K562 (cell line): ENCODE measurements at places on chromosomes 2 and 18.

- DNase-seq, result no peak
Measured at GRCh38 chr2:135162377-135162776, 110.3 kb downstream of the RAB3GAP1 start.

- no peak for DNase-seq
Measured at GRCh38 chr2:52976143-52976949, 791.3 kb upstream of the CHAC2 start.

- no peak for DNase-seq
Measured at GRCh38 chr2:136377423-136378382, 259.8 kb upstream of the CXCR4 start.

- DNase-seq, result no peak
Measured at GRCh38 chr2:138503087-138503442, 1.5 kb downstream of the SPOPL start.

DNA sequence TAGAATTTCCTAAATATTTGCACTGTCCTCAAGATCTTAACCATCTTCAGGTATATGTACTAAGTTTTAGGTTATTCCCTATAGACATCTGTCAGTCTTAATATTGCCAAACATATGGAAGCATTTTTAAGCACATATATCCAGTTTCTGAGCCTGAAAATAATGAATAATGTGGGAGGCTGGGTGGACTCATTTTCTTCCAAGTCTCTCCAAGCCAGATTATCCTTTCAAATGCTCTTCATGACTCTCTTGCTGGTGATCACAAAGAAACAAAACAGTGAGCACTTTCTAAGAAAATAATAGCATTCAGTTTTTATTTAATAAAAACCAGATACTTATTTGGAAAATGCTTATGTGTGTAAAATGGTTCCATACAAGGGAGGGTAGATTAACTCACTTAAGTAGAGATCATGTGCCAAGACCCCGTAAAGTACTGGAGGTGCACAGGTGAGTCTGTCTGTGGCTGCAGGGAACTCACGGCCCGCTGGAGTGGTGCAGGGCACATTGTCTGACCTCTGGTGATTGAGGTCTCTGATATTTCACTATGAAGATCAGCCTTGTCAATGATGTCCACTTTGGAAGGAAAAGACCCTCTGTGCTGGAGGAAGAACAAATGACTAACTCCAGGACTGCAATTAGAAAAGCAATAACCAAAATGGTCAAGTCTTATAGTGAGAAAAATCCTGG lies 161.6 kb downstream of the TMEM18 start:
- no peak for DNase-seq

DNA sequence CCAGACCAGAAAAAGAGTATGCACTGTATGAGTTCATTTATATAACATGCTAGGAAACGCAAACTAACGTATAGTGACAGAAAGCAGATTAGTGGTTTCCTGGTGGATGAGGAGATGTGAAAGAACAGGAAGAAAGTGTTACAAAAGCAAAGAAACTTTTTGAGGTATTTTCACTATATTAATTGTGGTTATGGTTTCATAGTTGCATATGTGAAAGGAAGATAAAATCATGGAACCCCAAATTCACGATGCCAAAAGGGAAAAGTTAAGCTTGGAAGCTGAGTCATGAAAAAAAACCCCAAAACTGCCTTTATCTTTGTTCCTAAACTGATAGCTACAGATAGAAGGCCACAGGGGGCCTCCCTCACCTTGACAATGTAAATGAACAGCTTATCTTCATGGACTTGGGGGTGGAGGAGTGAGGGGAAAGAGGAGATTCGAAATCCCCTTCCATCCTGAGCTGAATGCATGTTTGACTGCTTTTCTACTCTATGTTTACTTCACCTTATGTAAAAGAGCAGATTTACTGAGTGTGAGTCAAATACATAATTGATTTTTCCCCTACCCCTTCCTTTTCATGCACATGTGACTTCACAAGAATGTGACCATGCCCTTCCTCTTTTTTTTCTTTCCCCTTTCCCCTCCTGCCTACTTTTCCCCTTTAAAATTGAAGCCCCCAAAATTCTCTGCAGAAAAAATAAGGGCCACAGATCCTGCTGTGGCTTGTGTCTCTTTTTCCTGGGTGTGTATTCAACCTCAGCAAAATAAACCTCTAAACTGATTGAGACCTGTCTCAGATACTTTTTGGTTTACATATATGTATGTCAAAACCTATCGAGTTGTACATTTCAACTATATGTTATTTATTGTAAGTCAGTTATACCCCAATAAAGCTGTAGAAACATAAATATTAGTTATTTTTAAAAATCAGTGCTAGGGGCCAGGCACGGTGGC lies 100.1 kb upstream of the TLK1 start:
- DNase-seq, result no peak

DNA sequence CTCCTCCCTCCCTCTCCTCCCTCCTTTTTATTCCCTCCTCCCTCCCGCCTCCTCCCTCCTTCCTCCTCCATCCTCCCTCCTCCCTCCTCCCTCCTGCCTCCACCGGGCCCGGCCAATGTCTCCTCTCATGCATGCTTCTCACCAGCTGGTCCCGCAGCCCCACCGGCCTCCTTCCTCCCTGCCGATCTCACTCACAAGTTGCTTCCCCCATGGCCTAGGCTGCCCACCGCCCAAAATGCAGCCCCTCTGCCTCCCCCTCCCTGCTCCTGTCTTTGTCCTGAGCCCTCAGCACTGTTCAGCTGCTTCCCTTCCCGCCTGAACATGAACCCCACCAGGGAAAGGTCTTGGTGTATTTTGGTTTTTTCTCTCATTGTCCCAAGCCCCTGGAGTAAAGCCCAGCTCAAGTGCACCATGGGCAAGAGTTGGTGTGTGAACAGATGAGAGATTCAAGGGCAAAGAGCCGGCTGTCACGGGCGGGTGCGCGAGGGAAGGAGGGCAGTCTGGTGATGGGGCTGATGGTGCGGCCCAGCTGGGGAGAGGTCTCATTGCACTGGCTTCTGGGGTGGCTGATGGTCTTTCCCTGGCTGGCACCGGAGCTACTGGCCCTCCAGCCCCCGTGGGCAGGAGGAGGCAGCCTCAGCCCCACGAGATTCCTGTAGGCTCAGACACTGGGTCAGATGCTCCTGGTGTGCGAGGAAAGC lies 117.6 kb downstream of the TWIST2 start:
- no peak for DNase-seq

GRCh38 chr2:151614606-151615306 lies 119.5 kb downstream of the NEB start:
- no peak for DNase-seq

- no peak for DNase-seq
Measured at GRCh38 chr2:119243621-119244020, 20.0 kb downstream of the STEAP3 start.

GRCh38 chr2:11866358-11867335 lies 120.2 kb downstream of the LPIN1 start:
- DNase-seq, result peak; percentile 48
